ENCODE measurements at places on chromosomes 11 and 22.

DNA sequence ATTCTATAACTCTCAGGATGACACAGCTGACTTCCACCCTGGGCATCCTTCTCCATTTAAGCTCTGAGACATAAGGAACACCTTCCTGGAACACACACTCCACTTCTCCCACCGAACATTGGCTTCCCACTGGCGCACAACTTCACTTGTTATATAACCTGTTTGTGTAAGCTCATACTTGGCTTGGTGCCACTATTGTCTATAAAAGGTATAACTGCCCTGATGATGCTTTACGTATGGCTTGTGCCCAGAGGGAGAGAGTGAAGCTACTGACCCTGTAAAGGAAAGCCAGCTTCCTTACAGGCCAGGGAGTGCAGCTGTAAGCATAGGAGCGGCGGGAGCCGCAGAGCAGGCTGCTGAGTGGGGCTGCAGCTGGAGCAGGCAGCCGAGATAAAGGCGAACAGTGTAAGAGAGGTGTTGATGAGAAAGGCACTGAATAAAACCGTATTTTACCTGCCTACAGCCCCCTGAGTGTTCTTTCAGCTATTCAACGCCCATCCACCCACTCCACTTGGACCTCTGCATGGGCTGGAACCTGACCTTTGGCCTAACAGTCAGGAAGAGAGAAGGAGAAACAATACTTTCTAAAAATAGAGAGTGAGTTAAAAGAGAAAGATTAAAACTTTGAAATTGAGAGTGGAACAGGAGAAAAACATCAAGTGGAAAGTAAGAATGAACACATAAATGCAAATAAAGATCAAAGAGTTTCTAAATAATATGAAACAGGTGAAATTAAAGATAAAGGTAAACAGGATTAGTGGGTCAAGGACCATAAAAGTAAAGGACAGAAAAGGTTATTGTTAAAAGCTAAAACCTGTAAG lies 252.1 kb upstream of the ARHGAP42 start:
- no peak for DNase-seq

- DNase-seq, result no peak
These were observed 25.6 kb downstream of the FADS2 start for GRCh38 chr11:61853698-61854169.

DNA sequence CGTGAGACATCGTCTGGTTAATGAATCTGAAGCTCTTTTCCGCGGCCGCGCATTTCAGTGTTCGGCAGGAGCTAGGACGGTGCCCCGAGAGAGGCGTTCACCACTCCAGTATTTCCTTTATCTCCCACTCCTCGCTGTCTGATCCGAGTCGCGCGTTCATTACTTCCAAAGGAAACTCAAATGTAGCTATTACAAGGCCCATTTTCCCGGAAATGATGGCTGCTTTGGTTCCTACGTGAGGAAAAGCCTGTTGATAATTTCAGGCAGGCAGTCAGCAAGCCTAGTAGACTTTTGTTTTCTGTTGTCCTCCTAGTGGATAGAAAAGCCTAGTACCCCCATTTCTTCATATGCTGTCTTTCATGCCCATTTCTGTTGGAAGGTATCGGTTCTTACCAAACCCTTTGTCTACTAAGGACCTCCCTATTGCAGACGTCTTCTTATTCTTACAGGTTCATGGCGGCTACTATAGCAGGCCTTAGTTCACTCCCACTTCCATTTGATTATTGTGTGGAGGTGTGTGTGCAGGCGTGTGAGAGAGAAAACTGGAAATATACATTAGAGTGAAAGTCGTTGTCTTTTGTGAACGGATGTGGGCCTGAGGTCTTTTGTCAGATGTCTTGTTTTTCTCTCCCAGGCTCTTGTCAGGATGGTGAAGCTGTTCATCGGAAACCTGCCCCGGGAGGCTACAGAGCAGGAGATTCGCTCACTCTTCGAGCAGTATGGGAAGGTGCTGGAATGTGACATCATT lies 737 bp downstream of the RBM4 start:
- DNase-seq, result peak; percentile 45

- no peak for DNase-seq
These were observed 172.6 kb downstream of the WNT11 start for GRCh38 chr11:76033699-76034098.

DNA sequence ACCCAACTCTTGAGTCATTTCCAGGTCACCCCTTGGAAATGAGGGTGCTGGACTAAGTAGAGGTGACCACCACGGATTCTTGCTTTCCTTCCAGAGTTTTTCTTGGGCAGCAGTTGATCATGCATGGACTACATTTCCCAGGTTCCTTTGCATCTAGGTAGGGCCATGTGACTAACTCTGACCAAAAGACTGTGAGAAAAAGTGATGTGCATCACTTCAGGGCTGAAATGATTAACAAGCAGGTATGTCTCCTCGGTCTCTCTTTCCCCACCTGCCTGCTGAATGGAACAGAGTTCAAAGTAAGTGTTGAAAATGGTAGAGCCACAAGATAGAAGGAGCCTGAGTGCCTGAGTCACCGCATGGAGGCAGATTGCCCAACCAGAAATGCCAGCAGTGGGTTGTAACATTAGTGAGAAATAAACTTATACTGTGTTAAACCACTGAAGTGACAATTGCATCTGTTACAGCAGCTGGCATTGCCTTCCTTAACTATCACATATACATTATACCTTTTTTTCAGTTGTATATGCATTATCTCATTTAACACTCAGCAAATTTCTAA lies 113.5 kb downstream of the MN1 start:
- peak; percentile 33 for DNase-seq

DNA sequence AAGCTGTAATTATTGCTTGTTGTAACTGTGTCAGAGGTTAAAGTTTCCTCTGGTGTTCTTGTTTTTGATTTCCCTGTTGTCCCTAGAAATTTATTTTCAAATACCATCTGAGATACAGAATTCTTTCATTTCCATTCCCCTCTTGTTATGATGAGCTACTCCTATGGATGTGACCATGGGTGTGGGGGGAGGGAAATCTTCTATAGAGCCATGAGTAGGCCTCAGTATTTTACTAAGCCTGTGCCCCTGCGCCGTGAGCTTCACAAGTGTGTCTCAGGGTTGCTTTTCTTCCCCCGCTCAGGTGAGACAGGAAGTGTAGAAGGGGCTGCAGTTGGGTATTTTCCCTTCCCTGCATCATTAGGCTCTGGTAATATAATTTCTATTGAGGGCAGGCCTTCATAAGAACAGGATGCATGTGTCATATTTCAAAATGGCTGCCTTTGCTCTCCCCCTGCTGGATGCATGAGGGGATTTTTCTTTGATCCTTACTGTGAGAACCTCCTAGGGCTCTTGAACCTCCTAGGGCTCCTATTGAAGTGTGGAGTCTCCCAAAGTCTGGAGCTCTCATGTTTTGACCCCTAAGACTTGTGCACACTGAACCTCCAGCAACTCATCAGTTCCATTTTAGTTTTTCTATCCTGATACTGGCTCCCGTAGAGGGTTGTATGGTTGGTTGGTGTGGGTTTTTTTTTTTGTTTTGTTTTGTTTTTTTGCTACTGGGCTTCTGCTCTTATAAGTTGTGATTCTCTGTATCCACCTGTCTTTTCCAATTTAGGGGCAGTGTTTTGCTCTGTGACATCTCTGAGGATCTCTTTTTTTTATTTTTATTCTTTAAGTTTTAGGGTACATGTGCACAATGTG lies 658.2 kb downstream of the NTM start:
- DNase-seq, result peak; percentile 74

DNA sequence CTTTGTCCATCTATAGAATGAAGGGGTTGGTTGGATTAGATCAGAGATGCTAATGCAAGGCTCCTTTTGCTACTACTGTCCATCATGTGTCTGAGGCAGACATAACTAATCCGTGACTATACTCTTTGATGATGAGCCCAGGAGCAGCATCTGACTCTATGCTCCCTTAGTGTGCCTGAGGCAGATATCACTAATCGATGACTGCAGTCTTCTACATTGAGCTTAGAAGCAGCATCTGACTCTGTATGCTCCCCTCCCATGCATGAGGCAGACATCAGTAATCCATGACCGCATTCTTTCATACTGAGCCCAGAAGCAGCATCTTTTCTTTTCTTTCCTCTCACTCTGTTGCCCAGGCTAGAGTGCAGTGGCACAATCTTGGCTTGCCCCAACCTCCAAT lies 4.2 kb downstream of the TCN2 start:
- DNase-seq, result no peak

DNA sequence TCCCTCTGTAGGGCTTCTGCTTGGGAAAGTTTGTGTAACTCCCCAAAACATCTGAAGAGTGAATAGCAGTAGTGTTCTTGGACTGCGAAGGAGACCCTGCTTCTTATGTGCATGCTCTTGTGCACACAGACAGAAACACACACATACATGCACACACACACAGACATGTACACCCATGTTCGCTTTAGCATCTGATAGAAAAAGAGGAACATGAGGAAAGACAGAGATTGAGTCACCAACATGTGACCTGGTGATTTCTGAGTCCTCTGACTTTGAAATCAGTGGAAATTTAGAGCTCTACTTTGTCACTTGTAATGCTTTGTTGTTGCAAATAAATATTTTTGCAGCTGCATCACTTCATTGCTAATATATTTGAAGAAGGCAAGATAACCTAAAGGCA lies 23.8 kb downstream of the CD44 start:
- peak; percentile 64 for DNase-seq

DNA sequence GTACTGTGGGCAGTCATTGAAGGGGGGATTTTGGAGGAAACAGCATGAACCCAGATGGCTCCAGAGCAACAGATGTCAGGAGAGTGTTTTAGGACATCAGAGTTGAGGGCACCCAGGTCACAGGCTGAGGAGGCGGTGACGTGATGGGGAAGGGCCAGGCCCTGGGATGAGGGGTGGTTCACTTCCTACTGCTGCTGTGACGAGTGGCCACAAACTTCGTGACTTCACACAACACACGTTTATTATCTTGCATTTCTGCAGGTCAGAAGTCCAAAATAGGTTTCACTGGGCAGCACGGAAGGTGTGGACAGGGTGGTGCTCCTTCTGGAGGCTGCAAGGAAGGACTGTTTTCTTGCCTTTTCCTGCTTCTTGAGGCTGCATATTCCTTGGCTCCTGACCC lies 77.7 kb upstream of the RAB1B start:
- no peak for DNase-seq

DNA sequence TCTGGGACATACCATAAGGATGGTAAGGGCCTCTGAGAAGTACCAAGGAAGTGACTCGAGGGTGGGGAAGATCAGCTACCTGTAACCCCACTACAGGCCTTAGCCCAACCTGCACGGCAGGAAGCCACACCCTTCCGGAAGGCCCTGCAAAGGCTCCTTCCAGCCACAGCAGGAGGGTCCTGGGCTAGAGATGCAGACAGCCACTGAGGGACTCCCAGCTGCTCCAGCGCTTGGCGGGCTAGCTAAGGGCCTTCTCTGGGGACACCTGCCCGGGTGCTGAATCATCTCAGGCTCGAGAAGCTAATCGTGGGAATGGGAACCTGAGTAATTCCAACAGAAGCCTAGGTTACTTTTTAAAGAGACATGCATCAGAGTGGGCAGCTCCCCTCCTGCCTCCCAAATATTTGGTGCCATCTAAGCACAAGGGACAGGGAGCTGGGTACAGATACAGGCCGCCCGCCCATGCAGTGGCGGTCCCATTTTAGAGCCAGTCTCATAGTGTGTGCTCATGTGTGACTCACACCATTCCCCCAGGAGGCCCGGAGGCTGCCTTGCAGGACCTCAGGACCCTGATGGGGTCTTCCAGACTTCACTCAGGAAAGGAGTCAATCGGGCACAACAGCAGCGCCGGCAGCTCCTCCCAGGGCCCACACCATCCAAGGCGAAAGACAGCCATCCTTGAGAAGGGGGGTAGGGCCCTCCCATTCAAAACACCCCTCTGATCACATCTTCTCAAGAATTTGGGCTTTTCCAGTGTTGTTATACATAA lies 8.0 kb downstream of the MYH9 start:
- DNase-seq, result peak; percentile 55

DNA sequence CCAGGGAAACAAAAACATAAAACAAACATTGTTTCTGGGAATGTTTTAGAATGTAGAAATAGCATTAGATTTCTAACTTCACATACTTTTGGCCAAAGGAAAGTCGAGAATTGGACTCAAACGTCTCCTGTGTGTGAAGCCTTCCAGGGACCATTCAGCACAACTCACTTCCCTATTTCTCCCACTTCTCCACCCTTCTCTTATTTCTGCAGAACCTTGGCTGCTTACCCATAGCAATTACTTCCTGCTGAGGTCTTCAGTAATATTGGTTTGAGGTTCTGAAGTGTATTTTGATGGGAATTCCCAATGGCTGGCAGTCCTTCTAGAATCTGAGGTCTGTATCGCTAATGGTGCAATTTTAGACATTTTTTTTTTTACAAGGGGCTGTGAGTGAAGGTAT lies 158.3 kb upstream of the SNX19 start:
- no peak for DNase-seq

Measured in M059J (cell line).